ENCODE measurements at places on chromosomes 6 and 20.

GRCh38 chr20:32581839-32582658 lies 3.1 kb downstream of the NOL4L start:
- DNase-seq, result no peak

DNA sequence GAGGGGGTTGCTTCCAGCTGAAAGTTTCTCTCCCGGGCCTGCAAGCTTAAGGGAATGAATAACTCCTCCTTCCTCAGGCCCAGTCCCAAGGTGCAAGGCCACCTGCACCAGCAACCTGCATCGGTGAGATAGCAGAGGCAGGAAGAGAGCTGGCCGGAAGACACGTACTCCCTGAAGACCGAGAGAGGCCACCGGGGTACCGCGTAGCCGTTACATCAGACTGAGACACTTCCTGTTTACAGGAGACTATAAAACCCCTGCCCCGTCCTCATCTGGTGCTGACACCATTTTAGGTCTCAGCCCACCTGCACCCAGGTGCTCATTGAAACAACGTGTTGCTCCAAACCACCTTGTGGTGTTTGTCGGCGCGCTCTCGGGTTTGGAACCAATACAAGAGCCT lies 60.5 kb upstream of the PRND start:
- no peak for DNase-seq

GRCh38 chr6:139536751-139537617 lies 162.5 kb upstream of the CITED2 start:
- no peak for DNase-seq

DNA sequence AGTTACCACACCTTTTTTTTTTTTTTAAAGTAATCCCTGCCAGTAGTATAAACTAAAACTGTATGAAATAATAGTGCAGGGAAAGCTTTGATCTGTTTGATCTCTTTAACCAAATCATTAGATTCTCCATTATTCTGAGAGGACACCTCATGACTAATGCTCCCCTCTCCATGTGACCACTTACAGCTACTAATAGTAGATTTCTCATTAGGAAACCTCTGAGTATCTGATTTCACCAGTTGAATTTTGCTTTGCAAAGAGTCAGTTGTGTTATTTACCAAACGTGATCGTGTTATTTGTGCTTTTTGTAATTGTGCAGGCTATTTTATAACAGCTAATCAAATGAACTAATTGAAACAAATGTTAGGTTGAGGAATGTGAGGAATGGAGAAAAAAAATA lies 12.5 kb downstream of the CASP8AP2 start:
- no peak for DNase-seq

Data from AG04450 (cell line).